ENCODE measurements at places on chromosomes 5 and 9. TPM values are rescaled to one million over a fixed set of nuclear protein-coding genes. Genes with fewer than 3 reads are reported as not detected.
A peak's percentile ranks its signal among the peaks of the same experiment; 100 is the strongest.

- no peak for DNase-seq
Observed at GRCh38 chr9:29974197-29974596, 2400.9 kb upstream of the C9orf72 start.

GRCh38 chr9:88577256-88578120, 42.5 kb downstream of the NXNL2 start:
- no peak for DNase-seq

DNA sequence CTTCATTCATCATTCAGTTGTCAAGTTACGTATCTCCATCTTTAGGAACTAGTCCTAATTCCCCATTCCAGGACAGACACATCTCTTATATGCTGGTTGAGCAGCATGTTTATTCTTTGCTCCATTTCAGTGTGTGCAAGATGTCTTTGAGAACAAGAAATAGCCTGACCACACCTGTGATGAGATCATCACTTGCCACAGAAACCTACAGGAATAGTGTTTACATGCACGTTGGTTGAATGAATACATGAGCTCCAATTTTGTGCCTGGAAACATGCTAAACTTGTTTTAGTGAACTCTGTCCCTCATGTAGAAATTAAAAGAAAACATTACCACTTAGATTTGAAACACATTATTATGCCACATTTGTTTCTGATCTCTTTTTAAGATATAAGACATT, 489.1 kb downstream of the CDH18 start:
- no peak for DNase-seq

DNA sequence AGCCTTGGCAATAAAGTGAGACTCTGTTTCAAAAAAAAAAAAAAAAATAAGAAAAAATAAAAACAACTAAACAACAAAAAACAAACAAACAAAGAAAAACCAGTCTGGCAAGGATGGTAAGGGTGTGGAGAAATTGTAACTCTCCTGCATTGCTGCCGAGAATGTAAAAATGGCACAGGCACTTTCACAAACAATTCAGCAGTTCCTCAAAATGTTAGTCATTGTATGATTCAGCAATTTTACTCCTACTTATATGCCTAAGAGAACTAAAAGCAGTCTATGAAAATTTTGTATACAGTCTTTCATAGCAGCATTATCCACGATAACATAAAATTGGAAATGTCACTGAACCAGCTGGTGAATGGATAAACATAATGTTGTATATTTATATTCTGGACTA, 280.4 kb downstream of the CDH9 start:
- no peak for DNase-seq

DNA sequence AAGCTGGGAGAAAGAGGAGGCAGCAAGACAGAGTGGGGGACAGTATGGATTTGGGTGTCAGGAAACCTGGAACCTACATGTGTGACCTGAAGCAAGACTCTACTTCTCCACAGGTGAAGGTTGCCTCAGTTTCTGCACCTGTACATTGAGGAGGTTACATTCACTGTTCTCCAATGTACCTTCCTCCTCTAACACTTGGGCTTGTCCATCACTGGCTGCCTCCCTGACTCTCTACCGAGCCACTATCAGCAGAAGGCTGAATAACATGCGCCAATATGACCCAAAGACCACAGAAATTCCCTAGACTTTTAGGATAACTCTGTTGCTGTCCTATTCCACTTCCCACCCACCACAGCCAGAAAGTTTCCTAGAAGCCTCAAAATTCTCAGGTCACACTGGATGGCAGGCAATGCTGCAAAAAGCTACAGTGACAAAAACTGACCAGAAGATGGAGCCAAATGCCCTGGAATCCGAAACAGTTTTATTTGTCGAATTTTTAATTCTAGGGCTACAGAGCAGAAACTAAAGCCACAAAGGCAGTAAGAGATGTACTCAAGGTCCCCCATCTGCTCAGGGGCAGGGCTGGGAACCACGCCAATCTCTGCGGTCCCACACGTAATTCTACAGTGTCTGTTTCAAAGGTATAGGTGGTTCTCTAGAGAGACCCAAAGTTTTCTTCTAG, 64.4 kb downstream of the FAM114A2 start:
- DNase-seq, result no peak

DNA sequence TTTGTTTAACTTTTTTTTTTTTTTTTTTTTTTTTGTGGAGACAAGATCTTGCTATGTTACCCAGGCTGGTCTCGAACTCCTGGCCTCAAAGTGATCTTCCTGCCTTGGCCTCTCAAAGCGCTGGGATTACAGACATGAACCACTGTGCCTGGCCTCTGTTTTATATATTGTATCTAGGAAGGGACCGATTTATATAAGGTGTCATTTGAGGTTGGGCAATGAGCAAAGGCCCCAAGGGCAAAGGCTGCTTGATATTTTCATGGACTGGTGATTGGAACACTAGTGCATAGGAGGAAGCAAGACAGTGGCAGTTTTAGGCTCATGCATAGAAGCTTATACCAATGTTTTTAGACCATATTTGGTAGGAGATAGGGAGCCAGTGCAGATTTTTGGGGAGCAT, 3.2 kb downstream of the SLC26A2 start:
- no peak for DNase-seq

Gene ADAMTS13
- 3.3 TPM for total RNA-seq

Gene FOXD4L6
- total RNA-seq, result not detected

GRCh38 chr5:4613440-4613839, 526.7 kb upstream of the ADAMTS16 start:
- no peak for DNase-seq

DNA sequence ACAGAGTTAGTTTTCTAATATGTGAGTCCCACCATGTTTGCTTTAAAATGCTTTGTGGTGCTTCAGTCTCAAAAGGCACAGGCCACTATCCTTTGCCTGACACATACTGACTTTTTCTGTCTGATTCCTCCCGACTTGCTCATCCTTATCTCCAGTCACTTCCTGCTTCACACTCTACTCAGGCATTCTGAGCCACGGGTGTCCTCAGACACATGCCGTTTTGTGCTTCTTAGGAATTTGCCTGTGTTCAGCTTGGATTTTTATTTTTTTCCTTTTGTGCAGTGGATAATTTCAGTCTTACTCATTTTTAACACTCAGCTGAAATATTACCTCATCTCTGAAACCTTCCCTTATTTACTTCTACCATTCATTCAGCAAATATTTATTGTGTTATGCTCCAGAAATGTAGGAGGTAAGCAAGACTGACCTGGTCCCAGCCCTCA, 54.1 kb downstream of the MAN2A1 start:
- no peak for DNase-seq

Gene CTSV
- not detected for total RNA-seq

Gene RNF180
- 13.7 TPM for total RNA-seq

Gene FOXD4L4
- total RNA-seq, result not detected

GRCh38 chr5:58370606-58371005, 89.3 kb downstream of the PLK2 start:
- no peak for DNase-seq

DNA sequence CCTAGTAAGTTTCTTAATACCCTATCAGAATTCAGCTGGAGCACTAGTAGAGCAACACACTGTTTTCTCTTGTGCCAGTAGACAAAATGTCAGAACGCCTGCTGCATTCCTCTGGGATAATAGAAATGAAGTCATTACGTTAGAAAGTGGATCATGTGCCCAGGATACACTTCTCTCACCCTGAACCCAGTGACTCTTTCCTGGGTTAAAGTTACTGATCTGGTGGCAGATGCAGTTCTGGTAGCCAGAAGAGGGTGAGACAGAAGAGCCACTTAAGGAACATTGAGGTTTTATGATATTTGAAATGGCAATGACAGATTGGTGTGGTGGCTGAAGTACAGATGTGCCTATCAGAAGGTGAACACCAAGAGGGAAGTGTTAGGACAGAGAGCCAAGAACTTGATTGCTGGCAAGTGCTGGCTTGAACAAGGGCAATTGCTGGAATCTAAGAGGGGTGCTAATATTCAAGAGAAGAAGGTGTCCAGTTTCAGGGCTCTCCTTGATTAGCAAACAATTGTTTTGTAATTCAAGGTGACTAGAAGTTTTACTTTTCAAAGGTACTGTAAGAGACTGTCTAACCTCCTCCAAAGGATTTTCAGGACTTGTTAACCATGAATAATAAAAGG, 93.7 kb upstream of the ERBIN start:
- DNase-seq, result no peak

Gene ARID3C
- total RNA-seq, result not detected

Gene BTNL8
- 0.43 TPM for total RNA-seq

- no peak for DNase-seq
Observed at GRCh38 chr5:91670563-91670962, 287.4 kb upstream of the ARRDC3 start.

Gene BAAT
- total RNA-seq, result 0.22 TPM

- no peak for DNase-seq
Observed at GRCh38 chr9:95635986-95636671, 119.4 kb upstream of the PTCH1 start.

Gene ARHGEF37
- total RNA-seq, result 15.8 TPM

DNA sequence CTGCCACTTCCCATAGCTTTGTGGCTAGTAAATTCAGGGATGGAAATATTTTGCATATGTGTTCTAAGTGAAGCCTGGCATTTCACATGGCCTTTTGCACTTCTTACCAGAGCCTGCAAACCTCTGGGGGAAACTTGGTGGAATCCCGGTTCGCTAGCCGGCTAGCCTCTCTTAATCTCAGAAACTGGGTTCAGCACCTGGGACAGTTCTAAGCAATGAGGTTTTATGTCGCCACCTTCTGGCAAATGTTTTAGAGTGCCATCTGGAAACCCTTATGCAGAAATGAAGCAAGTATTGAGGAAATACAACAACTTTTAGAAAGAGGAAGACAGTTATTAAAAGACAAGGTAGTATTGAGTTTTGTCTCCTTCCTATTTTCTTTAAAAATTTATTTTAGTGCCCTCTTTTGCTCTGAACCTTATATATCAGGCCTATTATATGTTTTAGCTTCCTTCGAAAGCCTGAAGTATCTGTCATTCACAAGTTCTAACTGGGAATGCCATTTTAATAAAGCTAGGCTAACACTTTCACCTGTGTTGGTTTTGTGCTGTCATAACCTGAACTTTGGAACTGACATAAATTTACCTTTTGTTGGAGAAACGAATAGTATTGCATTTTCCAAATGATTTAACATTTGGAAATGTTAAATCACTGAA, 963 bp upstream of the HTR1A start:
- no peak for DNase-seq

- DNase-seq, result no peak
Observed at GRCh38 chr5:11684607-11685006, 219.6 kb downstream of the CTNND2 start.

Gene TMEM171
- total RNA-seq, result not detected

- DNase-seq, result no peak
Observed at GRCh38 chr5:95440825-95441224, 49.7 kb downstream of the FAM81B start.

- no peak for DNase-seq
Observed at GRCh38 chr9:81637276-81637675, 52.1 kb downstream of the TLE1 start.

- no peak for DNase-seq
Observed at GRCh38 chr5:136199408-136199807, 6.4 kb upstream of the SMIM32 start.

- no peak for DNase-seq
Observed at GRCh38 chr9:69036799-69037198, 1.2 kb downstream of the FXN start.

Gene INSYN2B
- total RNA-seq, result not detected

Gene CDH6
- 4.0 TPM for total RNA-seq

Gene SPOCK1
- 43.4 TPM for total RNA-seq

DNA sequence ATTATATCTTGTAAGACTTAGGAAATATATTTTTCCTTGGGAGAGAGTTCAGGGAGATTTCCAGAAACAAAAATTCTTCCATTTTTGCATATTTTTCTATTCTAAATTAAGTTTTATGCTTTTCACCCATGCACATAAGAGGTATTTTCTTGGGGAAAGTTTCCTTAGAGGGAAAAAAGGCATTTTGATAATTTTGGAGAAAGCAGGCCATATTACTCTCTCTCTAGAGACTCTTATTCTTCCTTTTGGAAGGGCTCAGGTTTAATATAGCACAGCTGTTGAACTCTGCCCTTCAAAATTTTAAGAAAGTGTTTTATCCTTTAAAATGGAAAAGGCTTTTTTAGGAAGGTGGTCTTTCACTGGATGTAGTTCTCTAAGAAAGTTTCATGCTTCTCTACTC, 8.0 kb downstream of the NDUFS4 start:
- DNase-seq, result no peak

Gene SAXO1
- 0.05 TPM for total RNA-seq

DNA sequence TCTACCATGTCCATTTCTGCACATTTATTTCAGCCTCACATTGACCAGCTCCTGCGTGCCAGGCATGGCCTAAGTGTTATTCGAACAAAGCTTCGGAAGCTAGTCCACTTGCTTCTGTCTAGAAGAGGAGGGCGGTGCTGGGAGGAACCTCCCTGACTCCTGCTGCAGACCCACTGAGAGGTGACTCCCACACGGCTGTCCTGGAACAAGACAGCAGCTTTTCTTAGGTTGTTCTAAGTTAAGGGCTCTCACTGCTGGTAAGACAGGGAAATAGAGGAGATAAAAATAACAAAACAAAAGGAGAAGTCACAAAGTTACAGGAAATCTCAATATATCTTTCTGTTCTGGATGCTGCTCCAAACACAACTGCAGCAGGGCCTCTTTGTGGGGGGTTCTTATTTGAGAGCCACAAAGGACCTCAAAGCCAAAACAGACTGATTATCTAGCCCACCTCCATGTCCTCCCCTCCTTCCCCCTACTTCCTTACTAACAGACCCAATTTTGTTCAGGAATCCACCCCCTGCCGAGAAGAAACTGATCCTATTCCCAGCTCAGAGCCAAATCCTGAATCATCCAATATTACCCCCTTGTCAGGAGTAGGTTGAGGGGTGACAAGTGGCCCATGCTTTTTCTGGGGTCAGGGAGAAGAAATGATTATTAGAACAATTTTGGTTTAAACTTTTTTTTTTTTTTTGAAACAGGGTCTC, 28.4 kb upstream of the KCNIP1 start:
- DNase-seq, result no peak

GRCh38 chr5:65307088-65307487, 174.6 kb downstream of the ADAMTS6 start:
- no peak for DNase-seq

DNA sequence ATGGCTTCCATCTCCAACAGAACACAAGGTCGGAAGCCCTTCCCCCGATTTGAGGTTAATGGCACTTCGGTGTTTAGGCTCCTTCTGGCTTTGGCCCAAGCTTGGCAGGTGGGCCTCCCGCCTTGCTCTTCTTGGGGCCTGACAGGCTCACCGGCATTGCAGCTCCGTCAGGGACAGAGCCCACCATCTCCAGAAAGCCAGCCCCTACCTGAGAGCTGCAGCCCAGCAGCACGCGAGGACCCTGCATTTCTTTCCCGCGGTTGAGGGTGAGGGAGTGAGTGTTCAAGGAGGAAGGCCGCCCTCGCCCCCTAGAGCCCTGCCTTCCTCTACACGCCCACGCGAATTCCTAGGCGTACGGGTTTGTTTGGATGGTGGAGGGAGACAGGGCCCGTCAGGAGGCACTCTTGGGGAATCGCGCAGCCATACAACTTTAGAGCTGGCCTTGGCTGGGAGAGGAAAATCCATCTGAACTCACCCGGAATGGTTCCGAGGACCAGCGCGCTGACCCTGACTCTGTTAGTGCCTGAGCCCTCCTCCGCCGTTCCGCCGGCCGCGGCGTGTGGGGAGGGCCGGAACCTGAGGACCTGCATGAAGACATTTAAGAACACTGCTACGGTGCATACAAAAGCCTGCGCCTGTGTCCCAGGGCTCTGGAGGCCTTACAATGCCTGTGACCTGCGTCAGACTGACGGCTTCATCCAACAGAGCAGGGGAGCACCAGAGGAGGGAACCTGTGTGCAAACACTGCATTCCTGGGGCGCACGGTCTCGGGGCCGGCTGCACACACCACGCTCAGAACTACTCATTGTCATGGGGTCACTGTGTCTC, 73.8 kb downstream of the MRPL36 start:
- DNase-seq, result peak; percentile 20

- no peak for DNase-seq
Observed at GRCh38 chr5:10307206-10308148, at the start of gene CMBL. CMBL (minus strand) TSS chr5:10307902; CDS start chr5:10290762, 17,140 bp downstream.

GRCh38 chr5:58411372-58411771, 48.5 kb downstream of the PLK2 start:
- no peak for DNase-seq
